Mesothelial cell of epicardium (in vitro differentiated cells): ENCODE measurements at places on chromosomes 1 and 21.

- H3K4me3 ChIP-seq, result peak overlapping the region; percentile 93
- peak overlapping the region; percentile 100 for H3K27ac ChIP-seq
- no peak for DNase-seq
- no peaks in the 10 kb centered on the region for H3K27me3 ChIP-seq
These were observed 736 bp upstream of the ZMPSTE24 start for GRCh38 chr1:40257313-40257687.

DNA sequence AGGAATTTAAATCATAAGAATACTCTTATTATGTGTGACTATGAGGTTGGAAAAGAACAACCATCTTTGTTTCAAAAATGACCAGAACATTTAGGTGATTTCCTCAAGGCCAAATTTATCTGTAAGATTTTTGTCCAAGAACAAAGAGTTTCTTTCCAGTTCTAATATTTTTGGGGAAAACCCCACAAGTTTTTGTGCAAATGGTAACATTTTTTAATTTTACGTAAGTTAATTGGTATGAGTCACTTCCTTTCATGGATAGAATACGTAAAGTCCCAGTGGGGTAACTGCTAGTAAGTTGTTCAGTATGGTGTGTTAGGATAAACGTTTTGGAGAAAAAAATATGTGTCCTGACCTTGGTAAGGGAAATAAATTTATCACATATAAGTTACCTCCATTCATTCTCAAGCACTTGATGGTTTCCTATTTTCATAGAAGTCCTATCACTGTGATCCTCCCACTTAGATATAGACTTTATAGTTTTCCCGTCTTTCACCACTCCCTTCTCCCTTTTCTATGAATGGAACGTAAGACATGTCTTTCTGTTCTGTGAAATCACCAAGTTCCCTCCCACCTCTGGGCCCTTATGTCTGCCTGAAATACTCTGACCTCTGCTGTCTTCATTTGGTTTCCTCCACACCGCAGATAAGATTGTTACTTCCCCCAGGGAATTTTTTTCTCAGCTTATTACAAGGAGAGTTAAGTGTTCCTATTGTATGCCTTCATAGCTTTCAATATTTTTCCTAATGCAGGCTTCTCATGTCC, 34.9 kb upstream of the TSNAX start:
- no peak for DNase-seq
- peaks cover 4% of the 10 kb centered on the region for H3K4me1 ChIP-seq
- H3K27me3 ChIP-seq, result no peaks in the 10 kb centered on the region
- H3K36me3 ChIP-seq, result peaks cover 3% of the 10 kb centered on the region

DNA sequence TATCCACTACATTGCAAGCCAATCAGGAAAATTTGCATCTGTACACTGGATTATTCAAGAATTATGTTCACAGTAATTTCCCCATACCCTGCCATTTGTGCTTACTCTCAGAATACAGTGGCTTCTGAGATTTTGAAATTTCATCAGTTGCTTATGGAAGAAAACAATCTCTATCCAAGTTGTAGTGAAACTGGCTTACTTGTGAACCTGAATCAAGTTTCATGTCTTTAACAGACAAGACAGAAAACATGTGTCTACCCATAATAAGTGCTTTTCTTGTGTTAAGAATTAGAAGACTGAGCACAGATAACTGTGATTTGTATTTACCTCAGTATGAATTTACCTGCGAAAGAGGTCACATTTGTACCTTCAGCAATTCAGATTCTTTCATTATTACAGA, 672.7 kb upstream of the ADGRL2 start:
- no peaks in the 10 kb centered on the region for H3K36me3 ChIP-seq
- H3K27ac ChIP-seq, result no peak overlapping the region
- H3K4me3 ChIP-seq, result no peak overlapping the region
- H3K4me1 ChIP-seq, result peaks cover 4% of the 10 kb centered on the region
- DNase-seq, result no peak
- H3K27me3 ChIP-seq, result no peaks in the 10 kb centered on the region

DNA sequence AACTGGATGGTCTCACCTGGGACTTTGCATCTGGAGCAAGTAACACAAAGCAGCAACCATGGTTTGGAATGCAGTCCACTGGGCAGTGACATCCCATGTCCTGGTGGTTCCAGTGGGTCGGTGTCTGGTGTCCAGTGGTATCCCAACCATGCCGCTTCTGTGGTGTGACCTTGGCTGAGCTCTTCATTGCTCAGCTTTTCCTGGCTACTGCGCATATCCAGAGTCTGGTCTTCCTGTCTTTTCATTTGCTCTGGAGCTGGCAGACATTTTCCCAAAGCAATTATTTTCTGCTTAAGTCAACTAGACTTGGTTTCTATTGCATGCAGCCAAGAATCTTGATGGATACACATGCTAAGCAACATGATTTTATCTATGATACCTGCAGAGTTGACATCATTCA, 28.4 kb upstream of the CD2 start:
- H3K4me1 ChIP-seq, result peaks cover 3% of the 10 kb centered on the region
- no peaks in the 10 kb centered on the region for H3K27me3 ChIP-seq
- H3K27ac ChIP-seq, result no peak overlapping the region

DNA sequence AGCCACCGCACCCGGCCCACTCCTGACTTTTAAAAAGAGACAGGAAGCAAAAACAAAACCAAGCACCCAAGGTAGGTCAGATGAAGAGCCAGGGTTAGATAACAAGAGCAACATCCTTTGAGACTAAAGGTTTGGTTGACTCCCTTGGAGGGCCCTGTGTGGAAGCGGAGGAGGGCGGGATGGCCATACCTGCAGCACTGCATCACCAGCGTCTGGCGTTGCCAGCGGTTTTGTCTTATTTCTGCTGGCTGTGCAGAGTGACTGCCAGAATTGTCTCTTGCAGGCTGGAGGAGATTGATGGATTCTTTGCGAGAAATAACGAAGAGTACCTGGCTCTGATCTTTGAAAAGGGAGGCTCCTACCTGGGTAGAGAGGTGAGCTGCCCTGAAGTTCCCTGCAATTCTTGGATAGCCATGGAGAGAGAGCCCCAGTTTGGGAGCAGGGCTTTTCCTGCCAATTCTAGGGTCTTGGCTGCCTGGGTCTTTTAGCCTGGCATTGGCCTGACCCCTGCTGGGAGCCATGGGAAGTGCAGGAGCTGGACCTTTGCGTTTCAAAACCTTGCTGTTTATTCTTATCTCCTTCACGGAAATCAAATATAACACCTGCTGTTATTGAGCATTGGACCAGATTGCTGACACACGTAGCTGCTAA, 24.0 kb downstream of the QSOX1 start:
- no peak overlapping the region for H3K4me3 ChIP-seq
- no peaks in the 10 kb centered on the region for H3K27me3 ChIP-seq
- no peak overlapping the region for H3K27ac ChIP-seq
- peaks cover 3% of the 10 kb centered on the region for H3K36me3 ChIP-seq
- no peaks in the 10 kb centered on the region for H3K4me1 ChIP-seq
- DNase-seq, result no peak

GRCh38 chr1:35442734-35443133, 114.5 kb downstream of the KIAA0319L start:
- H3K4me1 ChIP-seq, result no peaks in the 10 kb centered on the region
- H3K27me3 ChIP-seq, result no peaks in the 10 kb centered on the region
- DNase-seq, result no peak
- no peak overlapping the region for H3K27ac ChIP-seq
- peaks cover 27% of the 10 kb centered on the region for H3K36me3 ChIP-seq

- H3K36me3 ChIP-seq, result no peaks in the 10 kb centered on the region
- H3K27me3 ChIP-seq, result no peaks in the 10 kb centered on the region
- DNase-seq, result no peak
These were observed 301.1 kb upstream of the NRIP1 start for GRCh38 chr21:15365751-15366392.

DNA sequence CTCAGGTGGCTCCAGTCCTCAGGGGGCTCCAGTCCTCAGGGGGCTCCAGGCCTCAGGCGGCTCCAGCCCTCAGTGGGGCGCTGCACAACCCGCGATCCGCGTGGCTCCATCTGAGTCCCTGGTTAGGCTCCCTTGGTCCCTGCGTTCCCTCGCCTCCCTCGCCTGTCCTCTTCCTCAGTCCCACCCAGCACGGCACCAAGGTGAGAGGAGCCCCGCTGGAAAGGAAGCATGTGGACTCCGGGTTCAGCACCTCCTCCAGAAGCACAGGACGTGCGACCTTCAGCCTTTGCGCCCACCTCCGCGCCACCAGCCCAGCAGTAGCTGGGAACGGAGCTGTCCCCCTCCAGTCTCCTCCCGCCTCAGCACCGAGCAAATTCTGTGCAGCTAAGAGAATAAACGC, 8.1 kb upstream of the OR2M5 start:
- no peak overlapping the region for H3K27ac ChIP-seq
- no peaks in the 10 kb centered on the region for H3K27me3 ChIP-seq
- no peaks in the 10 kb centered on the region for H3K4me1 ChIP-seq

- no peak for DNase-seq
- no peak overlapping the region for H3K27ac ChIP-seq
- H3K4me1 ChIP-seq, result no peaks in the 10 kb centered on the region
- peaks cover 14% of the 10 kb centered on the region for H3K36me3 ChIP-seq
- H3K4me3 ChIP-seq, result no peak overlapping the region
These were observed 150.8 kb upstream of the SGIP1 start for GRCh38 chr1:66383168-66383567.

GRCh38 chr1:91777630-91778300, 108.2 kb downstream of the TGFBR3 start:
- H3K4me3 ChIP-seq, result no peak overlapping the region
- H3K4me1 ChIP-seq, result peaks cover 45% of the 10 kb centered on the region
- no peaks in the 10 kb centered on the region for H3K36me3 ChIP-seq
- DNase-seq, result no peak
- peak overlapping the region; percentile 69 for H3K27ac ChIP-seq

- no peaks in the 10 kb centered on the region for H3K4me1 ChIP-seq
- no peaks in the 10 kb centered on the region for H3K27me3 ChIP-seq
- H3K27ac ChIP-seq, result no peak overlapping the region
- H3K4me3 ChIP-seq, result no peak overlapping the region
- H3K36me3 ChIP-seq, result no peaks in the 10 kb centered on the region
These were observed 1911.8 kb downstream of the MRPL39 start for GRCh38 chr21:23695443-23695842.

GRCh38 chr1:111801071-111801850, 45.6 kb downstream of the DDX20 start:
- DNase-seq, result no peak
- no peaks in the 10 kb centered on the region for H3K4me1 ChIP-seq
- H3K4me3 ChIP-seq, result no peak overlapping the region
- no peak overlapping the region for H3K27ac ChIP-seq
- H3K36me3 ChIP-seq, result no peaks in the 10 kb centered on the region

GRCh38 chr1:45883658-45884057, 80.2 kb downstream of the MAST2 start:
- no peak overlapping the region for H3K4me3 ChIP-seq

DNA sequence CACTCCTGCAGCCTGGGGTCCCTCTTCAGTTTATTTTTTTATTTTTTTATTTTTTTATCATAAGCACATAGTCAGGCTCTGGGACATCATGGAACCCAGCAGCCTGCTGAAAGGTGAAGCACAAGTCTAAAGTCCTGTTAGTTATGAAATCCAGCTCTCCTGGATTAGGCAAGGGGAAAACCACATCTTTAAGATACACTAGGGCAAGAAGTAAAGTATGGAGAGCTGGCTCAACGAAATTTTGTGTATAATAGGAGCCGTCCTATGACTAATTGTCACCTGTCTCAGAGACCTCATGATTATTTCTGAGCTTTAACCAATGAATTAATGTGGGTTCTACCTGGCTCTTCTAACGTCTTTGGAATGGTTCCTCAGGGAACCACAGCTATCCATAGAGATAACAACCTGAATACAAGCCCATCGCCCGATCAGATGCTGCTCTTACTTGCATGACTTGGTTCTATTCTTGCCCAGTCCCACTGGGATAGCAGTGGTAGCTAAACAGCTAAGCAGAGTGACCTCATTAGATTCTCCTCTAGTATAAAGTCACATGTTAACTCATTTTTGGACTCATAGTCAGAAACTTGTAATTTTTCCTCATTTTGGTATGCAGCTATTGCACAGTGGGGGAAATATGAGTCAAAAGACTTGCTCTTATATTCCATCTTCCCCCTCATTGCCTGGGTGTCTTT, 122.7 kb downstream of the LMO4 start:
- peaks cover 28% of the 10 kb centered on the region for H3K4me1 ChIP-seq
- H3K27ac ChIP-seq, result no peak overlapping the region
- H3K27me3 ChIP-seq, result no peaks in the 10 kb centered on the region
- peaks cover 12% of the 10 kb centered on the region for H3K36me3 ChIP-seq
- H3K4me3 ChIP-seq, result no peak overlapping the region
- no peak for DNase-seq

DNA sequence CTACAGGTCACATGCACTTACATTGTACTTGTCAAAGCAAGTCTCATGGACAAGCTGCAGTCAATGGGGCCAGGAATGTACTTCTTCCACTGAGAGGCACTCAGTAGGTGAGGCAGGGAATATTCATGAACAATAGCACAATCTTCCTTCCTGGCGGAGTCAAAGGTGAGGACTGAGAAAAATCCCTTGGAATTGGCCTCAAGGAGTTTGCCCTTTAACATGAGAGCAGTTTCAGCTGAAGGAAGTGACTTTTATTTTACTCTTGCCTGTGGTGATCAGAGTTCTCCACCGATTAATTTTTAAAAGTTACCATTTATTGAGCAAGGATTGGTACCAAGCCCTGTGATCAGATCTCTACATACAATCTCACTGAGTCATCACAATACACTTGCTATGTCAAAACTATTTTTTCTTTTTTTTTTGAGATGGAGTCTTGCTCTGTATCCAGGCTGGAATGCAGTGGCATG, 11.2 kb upstream of the AK2 start:
- no peak overlapping the region for H3K4me3 ChIP-seq
- H3K27ac ChIP-seq, result no peak overlapping the region
- peaks cover 12% of the 10 kb centered on the region for H3K4me1 ChIP-seq
- DNase-seq, result no peak

- H3K27me3 ChIP-seq, result no peaks in the 10 kb centered on the region
- H3K36me3 ChIP-seq, result peaks cover 4% of the 10 kb centered on the region
- DNase-seq, result peak; percentile 46
- peak overlapping the region; percentile 84 for H3K27ac ChIP-seq
- peaks cover 19% of the 10 kb centered on the region for H3K4me1 ChIP-seq
- peak overlapping the region; percentile 82 for H3K4me3 ChIP-seq
These were observed 759 bp downstream of the GPR157 start for GRCh38 chr1:9128166-9128519.

- no peak overlapping the region for H3K27ac ChIP-seq
- peaks cover 5% of the 10 kb centered on the region for H3K4me1 ChIP-seq
- H3K4me3 ChIP-seq, result no peak overlapping the region
- DNase-seq, result no peak
- H3K27me3 ChIP-seq, result no peaks in the 10 kb centered on the region
These were observed 135.2 kb upstream of the COL11A1 start for GRCh38 chr1:103243481-103243880.

- peaks cover 2% of the 10 kb centered on the region for H3K36me3 ChIP-seq
- H3K4me3 ChIP-seq, result no peak overlapping the region
- DNase-seq, result no peak
- H3K27me3 ChIP-seq, result no peaks in the 10 kb centered on the region
These were observed 12.0 kb downstream of the F11R start for GRCh38 chr1:161008869-161009510.
